ENCODE measurements at places on chromosomes 4 and X.

- DNase-seq = no peak
These were observed 80.3 kb downstream of the GPC4 start for GRCh38 chrX:133335027-133335426.

GRCh38 chr4:185508181-185508580 lies 27.1 kb downstream of the PDLIM3 start:
- DNase-seq = no peak

DNA sequence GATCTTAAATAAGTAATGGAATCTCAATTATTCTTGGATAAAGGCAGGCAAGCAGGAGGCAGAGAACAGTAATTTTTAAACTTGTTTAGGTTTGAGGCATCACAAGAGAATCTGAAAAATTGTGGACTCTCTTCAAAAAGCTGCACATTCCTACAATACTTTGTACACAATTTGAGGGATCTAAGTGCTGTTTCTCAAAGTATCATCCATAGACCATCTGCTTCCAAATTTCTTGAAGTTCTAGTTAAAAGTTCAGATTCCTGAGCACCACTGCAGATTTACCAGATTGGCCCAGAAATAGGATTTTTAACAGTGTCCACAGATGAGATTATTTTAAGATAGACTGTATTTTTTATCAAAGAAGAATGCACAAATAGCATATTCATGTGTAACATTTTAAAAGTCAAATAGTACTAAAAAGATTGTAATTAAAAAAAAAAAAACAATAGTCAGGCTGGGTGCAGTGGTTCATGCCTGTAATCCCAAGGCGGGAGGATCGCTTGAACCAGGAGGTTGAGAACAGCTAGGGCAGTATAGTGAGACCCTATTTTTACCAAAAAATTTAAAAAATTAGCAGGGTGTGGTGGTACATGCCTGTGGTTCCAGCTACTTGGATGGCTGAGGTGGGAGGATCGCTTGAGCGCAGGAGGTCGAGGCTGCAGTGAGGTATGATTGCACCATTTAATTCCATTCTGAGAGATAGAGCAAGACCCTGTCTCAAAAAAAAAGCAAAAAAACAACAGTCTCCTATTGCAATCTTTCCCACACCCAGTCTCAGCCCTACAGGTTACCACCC lies 14.2 kb upstream of the FNIP2 start:
- no peak for DNase-seq

DNA sequence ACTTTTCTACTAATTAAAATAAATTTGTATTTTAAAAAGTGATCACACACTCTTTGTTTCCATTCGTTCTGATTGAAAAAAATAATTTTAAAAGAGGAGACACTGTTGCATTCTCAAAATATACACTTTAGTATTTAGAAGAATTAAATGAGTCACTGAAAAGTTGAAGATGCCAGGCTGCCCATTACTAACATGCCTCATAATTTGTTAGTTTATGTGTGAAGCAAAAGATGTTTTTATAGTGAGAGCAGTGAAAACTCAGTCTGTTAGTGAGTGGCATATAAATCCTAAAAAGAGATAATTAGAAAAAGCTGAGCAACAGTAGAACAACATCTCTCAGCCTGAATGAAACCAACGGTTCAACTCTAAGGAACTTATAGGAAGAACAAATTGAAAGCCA lies 143.4 kb downstream of the CDS1 start:
- DNase-seq = no peak

DNA sequence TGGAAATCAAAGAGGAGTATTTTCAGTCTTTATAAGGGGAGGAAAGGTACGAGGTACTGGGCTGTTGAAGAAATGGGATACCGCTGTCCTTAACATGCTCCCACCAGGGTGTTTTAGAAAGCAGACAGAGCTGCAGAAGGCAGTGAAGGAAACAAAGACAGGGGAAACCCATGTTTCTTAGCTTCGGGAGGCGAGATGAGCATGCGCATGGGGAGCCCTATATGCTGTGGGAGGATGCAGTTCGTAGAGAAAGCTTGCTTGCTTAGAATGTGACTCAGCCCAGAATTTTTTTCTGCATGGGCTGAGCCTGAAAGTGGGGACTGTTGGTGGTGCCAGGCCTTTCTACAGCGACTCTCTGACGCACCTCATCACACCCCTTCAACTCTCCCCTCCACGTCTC lies 28.8 kb upstream of the SCOC start:
- no peak for DNase-seq

GRCh38 chr4:18930487-18930886 lies 908.9 kb upstream of the LCORL start:
- no peak for DNase-seq

DNA sequence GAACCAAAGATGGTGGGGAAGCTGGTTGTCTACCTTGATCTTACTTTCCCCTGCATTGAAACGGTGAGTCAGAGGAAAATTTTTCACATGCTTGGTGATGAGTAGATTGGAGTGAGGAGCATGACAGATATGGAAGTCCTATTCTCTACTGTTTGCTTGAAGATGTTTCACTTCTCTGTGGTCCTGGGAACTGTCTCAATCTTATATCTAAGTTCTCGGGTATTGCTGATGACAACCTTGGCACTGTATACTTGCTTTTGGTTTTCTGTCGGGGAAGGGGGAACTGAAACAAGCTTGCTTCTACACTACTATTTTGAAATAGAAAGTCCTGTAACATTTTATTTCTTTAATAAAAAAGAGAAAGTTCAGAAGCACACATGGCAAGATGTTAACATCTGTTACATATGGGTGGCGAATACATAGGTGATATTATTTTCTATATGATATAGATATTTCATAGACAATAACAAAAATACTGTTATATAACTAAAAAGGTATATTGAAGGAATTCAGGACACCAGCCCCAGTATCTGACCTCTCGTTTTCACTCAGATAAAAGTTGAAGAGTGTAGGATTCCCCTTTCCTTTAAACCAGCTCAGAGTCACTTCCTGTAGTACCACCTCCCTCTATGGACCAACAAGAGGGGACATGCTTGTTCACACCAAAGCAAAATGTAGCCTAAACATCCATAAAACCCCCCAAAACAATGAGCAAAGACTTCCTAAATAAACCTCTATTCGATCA lies 88.8 kb downstream of the FMR1NB start:
- no peak for DNase-seq

- DNase-seq = no peak
These were observed 33.9 kb upstream of the AFAP1 start for GRCh38 chr4:7973545-7973981.

DNA sequence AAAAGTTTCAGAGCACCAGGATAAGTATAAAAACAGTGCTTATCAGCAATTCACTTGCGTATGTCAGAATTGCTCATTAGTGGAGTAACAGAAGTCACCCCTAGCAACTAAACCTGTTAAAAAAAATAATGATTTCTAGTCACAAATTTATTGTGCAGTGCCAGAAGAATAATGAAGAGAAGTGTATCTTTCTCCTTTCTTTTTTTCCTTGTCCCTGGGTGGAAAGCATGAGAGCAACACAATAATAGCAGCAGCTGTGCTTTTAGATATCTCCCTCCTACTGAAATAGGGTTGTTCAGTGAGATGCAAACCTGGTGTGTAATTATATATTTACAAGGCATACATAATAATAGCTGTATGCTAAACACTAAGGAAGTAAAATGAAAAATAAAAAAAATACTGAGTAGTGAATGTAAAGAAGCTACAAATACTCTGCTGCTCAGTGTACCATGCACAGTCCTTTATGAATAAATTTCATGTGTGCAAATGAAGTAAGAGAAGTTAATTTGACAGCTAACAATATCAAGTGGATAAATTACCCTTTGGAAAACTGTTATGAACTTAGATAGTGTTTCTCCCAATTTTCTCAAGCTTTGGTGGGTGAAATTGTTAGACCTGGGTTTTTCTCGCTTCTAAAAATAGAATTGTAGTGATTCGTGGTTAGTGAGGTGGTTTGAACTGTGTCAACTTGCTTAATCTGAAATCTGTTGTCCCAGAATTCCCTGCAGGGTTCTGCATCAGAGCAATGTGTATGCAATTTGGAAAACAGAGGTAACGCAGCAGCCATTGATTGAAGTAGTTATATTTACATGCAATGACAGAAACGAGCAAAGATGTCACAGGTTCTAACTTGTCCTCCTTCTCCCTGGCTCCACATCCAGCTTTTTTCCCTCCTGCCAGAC lies 125.7 kb upstream of the NDST3 start:
- DNase-seq = no peak

DNA sequence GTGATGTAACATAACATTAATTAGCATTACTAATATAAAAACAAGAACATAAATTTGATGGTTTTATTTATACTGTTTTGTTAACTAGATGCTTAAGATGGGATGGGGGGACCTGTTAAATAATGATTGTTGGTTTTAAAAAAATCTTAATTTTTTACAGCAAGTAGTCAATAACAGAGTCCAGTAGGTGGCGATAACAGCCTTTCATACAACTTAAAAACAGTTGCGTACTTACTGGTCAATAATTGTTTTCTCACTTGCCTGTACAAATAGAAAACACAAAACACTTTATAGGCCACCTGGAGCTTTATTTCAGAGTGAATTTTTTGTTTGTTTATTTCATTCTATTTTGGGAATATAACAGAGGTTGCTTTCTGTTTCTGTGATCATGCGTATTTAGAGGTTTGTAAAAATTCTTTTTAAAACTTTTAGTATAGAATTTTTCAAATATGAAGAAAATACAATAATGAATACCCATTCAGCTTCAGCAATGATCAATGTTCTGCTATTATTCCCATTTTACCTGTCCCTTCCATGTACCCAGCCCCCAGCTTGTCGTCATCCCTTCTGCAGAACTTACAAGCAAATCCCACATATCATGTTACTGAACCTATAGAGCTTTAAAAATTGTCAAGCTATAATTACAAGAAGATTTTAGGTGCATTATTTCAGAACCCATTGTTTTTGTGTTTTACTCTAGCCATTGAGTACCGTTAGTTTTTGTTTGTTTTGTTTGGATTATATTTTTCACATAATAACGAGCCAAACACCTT lies 97.1 kb downstream of the MRPL1 start:
- DNase-seq = no peak

GRCh38 chr4:56976837-56977320 lies 527 bp downstream of the NOA1 start:
- no peak for DNase-seq
